Effector memory CD4-positive, alpha-beta T cell (primary cell): ENCODE measurements at places on chromosomes 16 and 17.

DNA sequence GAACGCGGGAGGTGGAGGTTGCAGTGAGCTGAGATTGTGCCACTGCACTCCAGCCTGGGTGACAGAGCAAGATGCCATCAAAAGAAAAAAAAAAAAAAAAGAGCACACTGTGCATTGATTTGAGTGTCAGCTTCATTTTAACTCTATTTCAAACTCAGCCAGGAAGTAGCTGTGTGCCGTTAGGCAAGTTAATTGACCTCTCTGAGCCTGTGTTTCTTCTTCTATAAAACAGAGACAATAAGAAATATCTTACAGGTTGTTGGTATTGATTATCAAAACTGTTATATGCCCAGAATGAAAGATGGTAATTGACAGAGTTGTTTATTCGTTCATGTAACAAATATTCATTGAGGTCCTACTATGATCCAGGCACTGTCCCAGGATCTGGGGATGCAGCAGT lies 83.3 kb downstream of the CMC2 start:
- no peak for DNase-seq

DNA sequence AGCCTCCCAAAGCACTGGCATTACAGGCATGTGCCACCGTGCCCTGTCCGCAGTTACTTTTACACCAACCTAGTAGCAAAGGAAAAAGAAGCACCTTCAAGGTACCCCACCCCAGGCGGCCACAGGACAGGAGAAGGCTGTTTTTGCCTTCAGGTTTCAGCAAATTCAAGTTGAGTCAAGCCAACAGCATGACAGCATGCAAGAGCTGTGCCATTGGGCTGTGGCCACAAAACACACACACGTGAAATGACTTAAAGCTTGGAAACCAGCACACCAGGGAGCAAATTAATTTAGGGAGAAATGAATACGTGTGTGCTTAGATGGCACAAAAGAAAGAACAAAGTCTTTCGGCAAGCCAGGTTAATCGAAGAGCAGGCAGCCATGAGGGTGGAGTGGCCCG lies 39.7 kb downstream of the ERCC4 start:
- no peak for DNase-seq

DNA sequence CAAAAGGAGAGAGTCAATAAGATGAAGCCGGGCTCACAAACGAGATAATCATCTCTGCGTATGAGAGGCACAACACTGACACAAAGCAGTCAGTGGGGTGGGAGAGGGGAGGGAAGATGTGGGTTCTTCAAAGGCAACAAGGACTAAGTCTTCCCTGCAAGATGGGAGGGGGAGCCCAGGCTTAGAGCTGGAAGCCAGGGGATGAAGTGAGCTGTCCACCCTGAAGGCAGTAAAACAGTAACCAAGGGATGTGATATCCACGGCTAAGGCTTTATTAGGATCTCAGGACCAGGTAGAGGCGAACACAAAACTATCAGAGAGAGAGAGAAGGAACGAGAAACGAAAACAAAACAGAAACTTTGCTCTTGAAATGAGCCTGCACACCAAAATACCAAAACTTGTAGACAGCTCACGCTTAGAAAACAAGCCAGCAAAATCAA lies 115.9 kb downstream of the DYNLRB2 start:
- peak; percentile 10 for DNase-seq

GRCh38 chr17:43475494-43476089 lies 8.2 kb upstream of the DHX8 start:
- DNase-seq = no peak

GRCh38 chr16:15051387-15051951 lies 4.4 kb downstream of the NTAN1 start:
- DNase-seq = no peak

- DNase-seq = no peak
Observed at GRCh38 chr16:10652730-10653590, 41.8 kb downstream of the TEKT5 start.

- DNase-seq = no peak
Observed at GRCh38 chr17:67506966-67507365, 129.9 kb downstream of the PITPNC1 start.

GRCh38 chr17:63706336-63707082 lies 6.6 kb upstream of the LIMD2 start:
- DNase-seq = no peak

DNA sequence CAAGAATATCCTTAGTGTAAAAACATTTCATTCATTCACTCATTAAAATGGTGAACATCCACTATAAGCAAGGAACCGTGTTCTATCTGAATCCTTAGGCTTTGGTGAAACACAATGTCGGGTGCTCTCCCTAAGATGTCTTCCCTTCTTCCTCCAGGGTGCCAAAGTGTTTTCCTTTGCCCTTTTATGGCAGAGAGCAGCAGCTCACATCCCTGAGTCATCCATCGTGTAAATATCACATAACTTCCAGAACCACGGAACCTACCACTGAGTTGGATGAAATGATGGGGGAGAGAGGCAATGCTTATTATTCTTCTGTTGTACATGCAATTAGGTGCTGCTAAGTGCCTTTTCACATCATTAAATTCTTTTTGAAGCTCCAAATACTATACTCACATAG lies 50.2 kb downstream of the DNAH3 start:
- no peak for DNase-seq

GRCh38 chr16:27803775-27804549 lies 254.0 kb downstream of the KATNIP start:
- no peak for DNase-seq

DNA sequence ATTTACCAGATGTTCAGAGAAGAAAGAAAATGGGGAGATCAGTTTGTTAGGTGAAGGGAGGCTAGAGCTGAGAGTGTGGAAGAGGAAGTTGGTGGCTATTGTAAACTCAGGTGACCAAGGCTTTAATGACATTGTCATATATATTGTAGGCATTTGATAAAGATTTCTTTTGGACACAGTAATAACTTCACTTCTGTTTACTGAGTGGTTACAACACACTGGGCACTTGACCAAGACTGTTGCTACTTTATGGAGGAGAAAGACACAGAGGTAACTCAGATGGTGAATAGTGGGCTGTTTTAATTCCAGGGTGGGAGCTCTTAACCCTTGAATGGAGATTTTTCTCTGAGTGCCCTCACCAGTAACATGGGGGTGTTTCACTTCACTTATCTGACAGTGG lies 46.0 kb downstream of the TNRC6A start:
- DNase-seq = no peak

DNA sequence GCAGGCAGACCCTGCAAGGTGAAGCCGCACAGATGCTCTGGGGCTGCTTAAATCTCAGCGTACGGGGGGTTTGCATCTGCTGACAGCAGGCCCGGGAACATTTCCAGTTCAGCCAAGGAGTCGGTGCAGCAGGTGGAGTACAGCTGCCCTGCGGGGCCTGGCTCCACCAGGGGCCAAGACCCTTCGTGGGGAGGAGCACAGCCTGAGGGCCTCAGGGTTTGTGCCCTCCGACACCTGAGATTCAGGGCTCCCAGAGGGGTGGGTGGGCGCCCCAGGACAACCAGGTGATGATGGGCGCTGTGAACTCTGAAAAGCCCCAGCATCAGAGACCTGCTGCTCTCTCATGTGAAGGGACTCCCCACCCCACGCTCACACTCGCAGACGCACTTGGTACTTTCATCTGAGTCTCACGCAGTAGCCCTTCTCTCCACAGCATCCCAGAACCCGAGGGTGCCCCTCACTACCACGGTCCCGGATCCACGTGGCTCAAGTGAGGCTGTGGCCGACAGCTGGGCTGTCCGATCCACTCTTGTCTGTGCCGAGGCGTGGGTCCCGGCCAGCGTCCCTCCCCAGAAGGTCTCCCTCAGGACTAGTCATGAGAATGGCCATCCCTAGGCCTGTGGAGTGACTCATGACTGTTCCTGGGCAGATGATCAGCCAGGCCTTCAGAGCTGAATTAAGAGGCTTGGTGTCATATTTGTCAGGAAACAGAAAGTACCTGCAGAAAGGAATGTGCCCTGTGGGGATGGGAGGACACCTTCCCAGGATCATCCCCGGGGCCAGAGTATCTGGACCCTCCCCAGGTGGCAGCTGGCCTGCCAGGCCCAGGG lies 29.6 kb downstream of the ACSF3 start:
- DNase-seq = no peak

DNA sequence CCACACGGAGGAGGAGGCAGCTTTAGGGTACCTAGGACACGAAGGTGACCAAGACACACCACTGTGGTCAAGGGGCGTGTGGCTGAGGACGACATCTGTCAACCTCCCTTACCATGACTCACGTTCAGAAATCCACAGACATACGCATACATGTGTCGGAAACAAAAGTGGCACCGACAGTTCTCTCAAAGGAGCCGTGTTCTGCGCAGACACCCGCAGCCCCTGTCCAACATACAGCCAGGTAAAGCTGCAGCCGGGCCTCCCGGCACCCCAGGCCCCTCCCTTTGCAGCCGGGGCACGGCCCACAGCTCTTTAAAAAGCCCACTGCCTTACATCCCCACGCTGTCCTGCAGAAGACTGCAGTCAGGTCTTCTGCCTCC lies 40.5 kb upstream of the KLHDC4 start:
- no peak for DNase-seq

DNA sequence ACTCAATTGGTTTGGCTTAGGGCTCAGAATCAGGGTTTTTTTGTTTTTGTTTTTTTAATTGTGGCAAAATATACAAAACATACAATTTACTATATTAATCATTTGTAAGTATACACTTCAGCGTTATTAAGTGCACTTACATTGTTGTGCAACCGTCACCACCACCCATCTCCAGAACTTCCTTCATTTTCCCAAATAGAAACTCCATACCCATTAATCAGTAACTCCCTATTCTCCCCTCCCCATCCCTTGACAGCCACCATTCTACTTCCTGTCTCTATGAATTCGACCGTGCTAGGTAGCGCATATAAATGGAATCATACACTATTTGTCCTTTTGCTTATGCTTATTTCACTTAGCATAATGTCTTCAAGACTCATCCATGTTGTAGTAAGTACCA lies 45.2 kb upstream of the DHX40 start:
- no peak for DNase-seq

- no peak for DNase-seq
Observed at GRCh38 chr16:56810954-56811353, 54.1 kb upstream of the SLC12A3 start.

- no peak for DNase-seq
Observed at GRCh38 chr17:78257810-78258322, 26.4 kb downstream of the TMEM235 start.

DNA sequence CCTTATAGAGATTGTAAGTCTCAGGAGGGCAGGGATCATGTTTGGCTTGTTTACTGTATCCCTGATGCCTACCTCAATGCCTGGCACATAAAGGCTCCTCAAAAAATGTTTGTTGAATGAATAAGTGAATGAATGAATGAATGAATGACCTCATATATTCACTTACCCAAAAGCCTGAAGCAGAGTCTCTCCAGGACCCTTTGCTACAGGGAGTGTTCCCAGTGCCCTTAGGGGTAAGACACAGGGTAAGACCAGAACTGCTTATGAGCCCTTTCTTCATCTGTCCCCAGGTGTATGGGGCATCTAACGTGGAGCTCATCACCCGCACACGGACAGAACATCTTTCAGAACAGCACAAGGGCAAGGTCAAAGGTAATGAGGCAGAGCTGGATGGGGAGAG lies 12.3 kb downstream of the CORO6 start:
- no peak for DNase-seq

- no peak for DNase-seq
Observed at GRCh38 chr17:50469671-50470305, 1.1 kb upstream of the CHAD start.

DNA sequence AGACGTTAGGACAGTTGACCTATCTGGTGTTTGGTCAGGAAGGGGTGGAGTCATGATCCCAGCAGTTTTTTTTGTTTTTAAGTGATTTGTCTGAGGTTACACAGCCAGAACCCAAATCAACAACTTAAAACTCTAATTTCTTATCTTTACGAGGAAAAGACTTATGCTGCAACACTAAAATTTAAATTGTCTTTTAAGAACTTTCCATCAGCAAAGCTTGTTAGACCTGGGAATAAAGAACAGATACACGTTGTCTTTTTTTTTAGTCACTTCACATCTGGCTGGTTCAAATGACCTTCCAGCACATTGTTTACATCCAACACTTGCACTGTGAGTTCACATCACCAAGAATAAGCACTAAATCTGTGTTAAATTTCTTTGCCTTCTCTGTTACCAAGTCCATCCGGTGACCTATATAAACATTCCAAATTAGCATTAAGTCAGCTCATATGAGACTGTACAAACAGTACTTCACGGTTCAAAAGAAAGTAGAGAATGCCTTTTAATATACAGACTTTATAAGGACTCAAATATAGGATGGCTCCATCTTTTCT lies 115.0 kb downstream of the HS3ST2 start:
- no peak for DNase-seq

DNA sequence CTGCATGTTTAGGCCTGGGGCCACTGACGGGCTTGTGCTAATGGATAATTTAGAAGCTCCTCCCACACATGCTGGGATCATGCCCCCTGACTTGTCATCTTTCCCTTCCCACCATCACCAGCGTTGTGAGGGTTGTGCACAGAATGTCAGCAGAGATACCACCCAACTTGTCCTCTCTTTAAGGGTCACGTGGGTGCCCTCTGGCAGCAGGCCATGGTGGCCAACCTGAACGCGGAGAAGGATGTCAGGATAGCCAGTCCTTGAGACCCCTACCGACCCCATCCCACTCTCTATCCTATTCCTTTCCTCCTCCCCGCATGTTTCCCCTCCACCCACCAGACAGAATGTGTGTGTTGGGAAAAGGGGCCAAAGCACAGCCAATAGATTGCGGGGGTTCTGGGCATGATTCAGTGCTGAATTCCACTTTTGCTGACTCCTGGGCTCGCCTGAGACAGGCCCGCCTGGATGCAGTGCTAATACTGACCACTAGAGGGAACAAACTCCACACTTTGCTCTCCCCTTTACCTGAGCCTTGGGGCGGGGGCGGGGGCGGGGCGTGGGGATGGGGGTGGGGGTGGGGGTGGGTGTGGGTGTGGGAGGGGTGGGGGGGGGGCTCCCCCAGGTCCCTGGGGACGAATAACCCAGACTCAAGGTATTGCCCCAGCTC lies at the start of gene GH2:
Gene GH2 (minus strand): TSS at position 10 of the 667 bp plus-strand sequence. CDS start 143 bp downstream, outside the sequence.
- peak; percentile 17 for DNase-seq

DNA sequence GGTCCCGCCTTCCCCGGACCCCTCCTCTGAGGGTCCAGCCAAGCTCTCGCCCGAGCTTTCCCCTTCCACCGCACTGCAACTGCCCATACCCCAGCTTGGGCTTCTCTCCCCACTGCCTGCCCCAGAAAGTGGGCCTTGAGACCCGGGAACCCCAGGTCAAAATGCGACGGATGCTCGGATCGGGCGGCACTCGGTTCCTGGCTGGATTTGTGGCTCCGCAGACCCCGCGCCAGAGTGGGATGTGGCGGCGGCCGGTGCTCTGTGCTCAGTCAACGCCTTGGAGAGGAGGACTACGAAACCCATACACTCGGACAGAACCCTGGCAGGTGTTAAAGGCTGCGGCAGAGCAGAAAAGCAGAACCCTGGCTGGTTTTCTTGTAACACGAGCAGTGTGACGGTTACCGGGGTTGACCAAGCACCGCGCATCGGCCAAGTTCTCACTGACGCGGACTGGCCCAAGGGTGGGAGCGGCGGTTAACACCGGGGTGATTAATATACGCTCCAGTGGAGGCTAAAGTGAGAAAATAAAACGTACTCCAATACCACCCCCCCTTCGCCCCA lies 885 bp upstream of the SLFN13 start:
- no peak for DNase-seq

GRCh38 chr17:62713086-62713881 lies 85.8 kb downstream of the MRC2 start:
- no peak for DNase-seq

GRCh38 chr16:70151391-70151790 lies 22.2 kb upstream of the CLEC18C start:
- no peak for DNase-seq
